CD4-positive, alpha-beta memory T cell (primary cell): ENCODE measurements at places on chromosomes 1 and 21. TPM values are rescaled to one million over a fixed set of nuclear protein-coding genes. Genes with fewer than 3 reads are reported as not detected.

Gene CD34
- total RNA-seq: 0.03 TPM

Gene SPRR1A
- not detected for total RNA-seq

Gene TFB2M
- 8.8 TPM for total RNA-seq

Gene PTGS2
- not detected for total RNA-seq

Gene ARHGEF19
- total RNA-seq: 13.1 TPM

Gene DFFA
- 25.3 TPM for total RNA-seq
